Putamen (tissue), 1 donor: ENCODE measurements at places on chromosomes 7 and 10.
A peak's percentile ranks its signal among the peaks of the same experiment; 100 is the strongest.

DNA sequence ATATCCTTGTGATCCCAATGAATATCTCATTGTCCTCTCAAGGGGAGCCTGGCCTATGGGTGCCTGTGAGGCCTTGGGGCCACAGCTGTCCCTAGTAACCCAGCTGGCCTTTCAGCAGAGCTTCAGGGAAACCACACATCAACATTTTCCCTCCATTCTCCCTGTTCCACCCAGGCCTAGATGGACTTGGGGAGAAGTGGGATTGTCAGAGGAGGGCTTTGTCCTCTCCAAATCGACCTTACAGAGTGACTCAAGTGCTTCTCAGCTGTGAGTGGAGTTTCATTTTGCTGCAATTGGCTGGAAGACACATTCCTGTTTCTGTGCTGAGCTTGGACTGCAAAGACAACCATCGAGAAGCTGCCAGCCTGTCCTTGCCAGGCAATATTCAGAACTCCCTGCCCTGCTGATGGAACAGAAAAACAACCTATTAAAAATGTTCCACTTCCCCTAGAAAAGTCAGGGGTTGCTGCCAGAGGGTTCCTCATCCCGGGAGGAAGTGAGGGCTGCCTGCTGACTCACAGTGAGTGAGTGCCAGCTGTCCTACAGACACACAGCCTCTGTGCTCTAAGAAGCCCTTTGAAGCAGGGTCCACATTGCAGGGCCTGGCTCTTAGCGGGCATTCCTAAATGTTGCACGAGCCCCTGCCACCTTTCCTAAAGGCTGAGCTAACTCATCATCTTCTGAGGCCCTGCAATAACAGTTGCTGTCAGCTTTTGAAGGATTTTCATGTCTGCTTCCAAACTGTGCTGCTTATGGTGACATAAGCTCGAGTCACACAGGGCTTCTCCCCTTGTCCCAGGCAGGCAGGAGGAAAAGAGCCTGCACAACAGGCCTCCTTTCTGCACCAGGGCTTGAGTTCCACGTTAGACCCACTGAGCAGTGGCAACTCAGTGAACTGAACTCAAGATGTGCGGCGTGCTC is 20.5 kb downstream of the STRA8 start:
- DNase-seq, result peak; percentile 89

GRCh38 chr10:116124777-116125176 is 148.2 kb downstream of the GFRA1 start:
- no peak for DNase-seq

DNA sequence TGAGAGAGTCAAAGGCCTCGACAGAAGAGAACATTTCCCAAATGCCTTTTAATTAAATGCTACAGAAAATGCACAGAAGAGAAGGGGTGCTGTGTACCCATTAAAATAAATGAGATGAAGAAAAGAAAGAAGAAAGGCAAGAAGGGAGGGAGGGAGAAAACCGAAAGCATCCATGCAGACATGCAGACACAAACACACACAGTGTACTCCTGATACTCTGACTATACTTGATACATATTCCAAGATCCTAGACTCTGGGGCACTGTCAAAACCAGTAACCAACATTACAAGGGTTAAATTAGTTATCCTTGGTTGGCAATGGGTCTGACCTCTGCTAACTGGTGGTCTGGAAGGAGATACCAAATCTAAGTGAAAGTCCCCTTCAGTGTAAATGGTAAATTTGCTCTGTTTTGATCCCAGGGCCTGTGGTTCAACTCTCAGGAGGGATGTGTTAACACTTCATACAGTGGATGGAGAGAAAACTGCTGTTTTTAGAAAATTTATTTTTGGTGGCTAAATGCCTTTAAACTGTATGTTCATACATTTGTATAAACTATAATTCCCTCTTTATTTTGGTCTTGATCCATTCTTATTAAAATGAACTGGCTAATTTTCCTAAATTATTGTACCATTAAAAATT is 241.3 kb downstream of the GLI3 start:
- no peak for DNase-seq

DNA sequence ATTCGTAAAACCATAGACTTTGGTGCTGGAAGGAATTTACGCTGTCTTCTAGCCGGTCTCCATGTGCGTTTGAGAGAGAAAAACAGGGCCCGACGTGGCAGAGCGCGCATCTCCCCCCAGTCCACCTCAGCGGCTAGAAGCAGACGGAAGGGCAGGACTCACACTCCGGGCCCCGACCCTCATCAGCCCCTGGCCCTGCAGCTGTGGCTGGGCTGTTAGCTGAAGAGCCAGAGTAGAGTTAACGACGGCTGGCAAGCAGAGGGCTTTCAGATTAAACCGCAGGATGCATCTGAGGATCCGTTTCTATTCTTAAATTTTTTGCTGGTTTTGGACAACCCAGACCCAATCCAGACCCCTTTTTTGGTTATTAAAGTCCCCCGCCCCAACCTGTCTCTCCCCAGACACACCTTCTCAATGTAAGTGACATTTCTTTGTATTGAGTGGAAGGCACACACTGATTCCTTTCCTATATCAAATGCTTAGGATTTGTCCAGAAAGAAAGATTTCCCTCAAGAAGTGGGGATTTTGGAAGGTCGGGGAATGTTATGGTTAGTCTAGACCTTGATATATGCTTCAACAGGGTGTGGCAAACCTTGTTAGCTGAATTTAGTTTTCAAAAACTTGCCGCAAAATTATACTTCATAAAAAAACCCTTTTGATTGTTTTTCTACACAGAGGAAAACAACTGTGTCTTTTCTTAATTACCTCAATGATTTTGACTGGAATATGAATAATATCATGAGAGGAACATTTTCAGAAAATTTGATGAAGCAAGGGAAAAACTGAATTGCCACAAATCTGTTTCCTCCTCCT is 1.7 kb upstream of the TBX20 start:
- no peak for DNase-seq

- no peak for DNase-seq
Measured at GRCh38 chr10:35564341-35564968, 40.7 kb upstream of the GJD4 start.

GRCh38 chr7:103499976-103500375 is 54.0 kb upstream of the SLC26A5 start:
- no peak for DNase-seq

- no peak for DNase-seq
Measured at GRCh38 chr10:69107699-69108098, 16.3 kb upstream of the VPS26A start.

GRCh38 chr7:7399707-7400106 is 136.0 kb downstream of the COL28A1 start:
- no peak for DNase-seq

- no peak for DNase-seq
Measured at GRCh38 chr10:27701938-27702537, 43.6 kb downstream of the MKX start.

DNA sequence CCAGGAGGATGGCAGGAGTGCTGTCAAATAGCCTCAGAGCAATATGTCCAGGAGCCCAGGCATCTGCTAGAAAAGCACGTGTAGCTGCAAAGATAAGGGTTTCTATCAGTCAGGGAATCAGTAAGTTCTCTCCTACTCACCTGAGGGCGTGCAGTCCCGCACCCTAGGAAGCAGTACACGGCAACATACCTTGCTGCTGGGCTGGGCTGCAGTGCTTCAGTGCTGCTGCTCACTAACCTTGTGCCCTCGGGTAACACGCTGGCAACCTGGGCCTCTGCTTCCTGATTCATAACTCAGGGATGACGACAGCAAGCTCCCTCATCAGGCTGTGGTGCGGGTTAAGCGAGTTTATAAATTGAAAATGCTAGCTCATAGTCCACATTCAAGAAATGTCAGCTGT is 29.5 kb upstream of the CCNY start:
- no peak for DNase-seq
